ENCODE measurements at places on chromosomes 7 and 10. TPM values are rescaled to one million over a fixed set of nuclear protein-coding genes. Genes with fewer than 3 reads are reported as not detected.

CYP2W1 gene
- 0.05 TPM for total RNA-seq

HOGA1 gene
- 1.7 TPM for total RNA-seq

DNAJB9 gene
- 10.2 TPM for total RNA-seq

GPNMB gene
- total RNA-seq: 3.4 TPM

PNLIP gene
- total RNA-seq: not detected

FKBP6 gene
- not detected for total RNA-seq

C7orf57 gene
- 0.18 TPM for total RNA-seq

LIPJ gene
- total RNA-seq: not detected

DNAH11 gene
- total RNA-seq: 0.14 TPM

LRRC27 gene
- total RNA-seq: 5.5 TPM

NUDT13 gene
- total RNA-seq: 5.4 TPM

SHTN1 gene
- total RNA-seq: 26.1 TPM

KIF11 gene
- 36.7 TPM for total RNA-seq

SPDYE2B gene
- total RNA-seq: not detected

Data from A549 treated with GW870086 at 1 μM for 4 hours (cell line).